ENCODE measurements at places on chromosomes 2 and 18.

DNA sequence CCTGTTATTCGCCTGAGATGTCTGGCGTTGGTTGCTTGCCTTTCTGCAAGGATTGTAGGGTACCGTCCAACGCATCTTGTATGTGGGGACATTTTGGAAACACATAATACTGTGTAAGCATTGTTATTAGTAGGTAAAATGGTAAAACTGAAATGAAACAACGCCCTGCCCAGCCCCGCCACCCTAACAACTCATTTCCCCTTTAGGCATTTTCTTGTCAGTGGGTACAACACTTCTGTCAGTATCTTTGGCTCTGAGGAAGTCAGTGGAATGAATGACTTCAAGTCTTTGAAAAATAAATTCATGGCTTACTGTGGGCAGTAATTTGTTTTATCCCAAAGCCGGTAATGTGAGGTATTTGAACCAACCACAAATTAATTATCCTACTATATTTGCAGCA, 86.0 kb downstream of the FMNL2 start:
- DNase-seq = no peak

DNA sequence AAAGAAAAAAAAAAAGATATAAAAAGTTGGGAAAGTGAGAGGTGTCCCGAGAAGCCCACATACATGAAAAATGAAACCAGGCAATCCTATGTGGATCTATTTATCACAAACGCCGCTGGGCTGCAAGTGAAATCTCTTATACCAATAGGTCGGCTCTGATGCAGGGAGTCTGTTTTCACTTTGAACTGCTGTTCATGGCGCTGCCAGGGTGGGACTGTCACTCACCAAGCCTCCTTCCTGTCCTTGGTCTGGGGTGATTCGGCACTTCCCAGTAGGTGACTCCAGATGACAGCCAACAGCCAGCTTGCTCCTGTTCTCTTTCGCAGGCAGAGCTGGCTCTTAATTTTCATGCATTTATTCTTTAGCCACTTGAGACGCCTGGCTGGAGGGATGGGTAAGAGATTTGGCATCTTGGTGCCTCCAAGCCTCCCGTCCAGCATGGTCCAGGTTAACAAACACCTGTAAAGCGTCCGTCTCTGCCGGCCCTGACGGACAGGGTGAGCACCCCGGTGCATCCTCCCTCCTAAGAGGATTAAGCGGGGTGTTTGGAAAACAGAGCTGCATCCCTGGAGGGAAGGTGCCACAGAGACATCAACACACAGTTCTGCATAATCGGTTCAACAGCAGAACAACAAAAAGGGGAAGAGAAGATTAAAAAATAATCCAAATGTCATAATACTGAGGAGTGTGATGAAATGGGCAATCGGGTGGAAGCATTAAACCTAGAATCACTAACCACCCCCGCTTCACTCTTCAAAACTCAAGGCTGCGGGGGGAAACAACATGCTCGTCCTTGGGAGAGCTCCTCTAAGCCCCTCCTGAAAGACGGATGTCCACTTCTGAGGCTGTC, 58.7 kb downstream of the STEAP3 start:
- DNase-seq = no peak

DNA sequence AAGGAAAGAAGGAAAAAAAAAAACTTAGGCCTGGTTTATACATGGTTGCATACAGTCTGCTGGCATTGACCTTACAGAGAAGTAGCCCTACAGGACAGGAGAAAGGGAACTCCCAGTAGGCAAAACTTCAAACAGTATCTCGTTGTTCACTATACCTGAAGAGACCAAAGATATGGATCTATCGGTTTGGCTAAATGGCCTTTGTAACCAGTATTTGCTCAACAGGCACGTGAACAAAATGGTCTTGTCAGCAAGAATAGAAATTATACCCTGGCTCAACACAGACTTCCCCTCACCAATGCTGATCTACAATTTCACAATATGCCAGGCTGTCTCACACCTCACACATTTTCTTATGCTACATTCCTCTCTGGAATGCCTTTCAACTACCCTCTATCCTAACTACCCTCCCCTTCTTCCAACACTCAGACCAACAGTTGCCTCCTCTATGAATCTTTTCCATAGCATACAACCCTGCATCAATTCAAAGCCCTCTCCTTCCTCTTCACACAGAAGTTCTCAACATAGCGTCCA, 13.7 kb downstream of the HYCC2 start:
- no peak for DNase-seq

DNA sequence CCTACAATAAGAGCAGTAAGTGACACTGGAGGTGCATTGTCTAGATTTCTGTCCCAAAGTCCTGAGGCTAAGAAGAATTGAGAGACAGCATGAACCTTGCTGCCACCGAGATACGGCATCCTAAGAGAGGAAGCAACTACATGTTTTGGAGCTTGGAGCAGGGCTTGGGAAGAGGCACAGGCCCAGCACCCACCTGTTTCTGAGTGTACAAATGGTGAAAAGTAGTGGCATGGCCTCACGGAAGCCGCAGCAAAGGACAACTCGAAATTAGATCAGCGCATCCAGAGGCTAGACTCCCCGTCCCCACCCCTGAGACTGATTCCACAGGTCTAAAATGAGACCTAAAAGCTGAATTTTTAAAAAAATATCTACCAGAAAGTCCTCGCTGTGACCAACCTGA, 127.5 kb downstream of the PTGR3 start:
- DNase-seq = no peak

- DNase-seq = no peak
These were observed 655 bp downstream of the RND3 start for GRCh38 chr2:150486539-150487484.

GRCh38 chr2:113278073-113278741, 514 bp downstream of the PAX8 start:
- no peak for DNase-seq

DNA sequence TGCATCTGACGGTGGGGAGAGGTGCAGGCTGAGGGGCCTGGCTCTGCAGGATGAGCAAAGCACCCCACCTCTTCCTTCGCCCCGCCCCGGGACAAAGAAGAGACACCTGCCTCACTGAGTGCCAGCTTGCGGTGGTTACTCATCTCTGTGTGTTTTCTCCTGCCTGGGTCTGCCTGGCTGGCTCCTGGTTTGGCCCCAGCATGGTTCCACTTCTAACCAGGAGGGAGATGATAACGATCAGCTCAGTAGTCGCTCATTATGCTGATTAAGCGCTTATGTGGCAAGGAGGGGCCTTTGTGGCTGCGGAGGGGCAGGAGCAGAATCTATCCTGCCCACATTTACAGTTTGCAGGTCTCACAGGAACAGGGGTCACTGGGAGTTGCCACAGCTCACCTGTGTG, 68.7 kb upstream of the EDAR start:
- DNase-seq = no peak

GRCh38 chr2:227461811-227462461, 10.0 kb upstream of the AGFG1 start:
- DNase-seq = no peak

GRCh38 chr2:85769236-85769982, 15.6 kb downstream of the ATOH8 start:
- no peak for DNase-seq

- DNase-seq = no peak
These were observed 216.4 kb downstream of the TWIST2 start for GRCh38 chr2:239064253-239064652.

- no peak for DNase-seq
These were observed 240.3 kb downstream of the VAPA start for GRCh38 chr18:10153924-10154752.

DNA sequence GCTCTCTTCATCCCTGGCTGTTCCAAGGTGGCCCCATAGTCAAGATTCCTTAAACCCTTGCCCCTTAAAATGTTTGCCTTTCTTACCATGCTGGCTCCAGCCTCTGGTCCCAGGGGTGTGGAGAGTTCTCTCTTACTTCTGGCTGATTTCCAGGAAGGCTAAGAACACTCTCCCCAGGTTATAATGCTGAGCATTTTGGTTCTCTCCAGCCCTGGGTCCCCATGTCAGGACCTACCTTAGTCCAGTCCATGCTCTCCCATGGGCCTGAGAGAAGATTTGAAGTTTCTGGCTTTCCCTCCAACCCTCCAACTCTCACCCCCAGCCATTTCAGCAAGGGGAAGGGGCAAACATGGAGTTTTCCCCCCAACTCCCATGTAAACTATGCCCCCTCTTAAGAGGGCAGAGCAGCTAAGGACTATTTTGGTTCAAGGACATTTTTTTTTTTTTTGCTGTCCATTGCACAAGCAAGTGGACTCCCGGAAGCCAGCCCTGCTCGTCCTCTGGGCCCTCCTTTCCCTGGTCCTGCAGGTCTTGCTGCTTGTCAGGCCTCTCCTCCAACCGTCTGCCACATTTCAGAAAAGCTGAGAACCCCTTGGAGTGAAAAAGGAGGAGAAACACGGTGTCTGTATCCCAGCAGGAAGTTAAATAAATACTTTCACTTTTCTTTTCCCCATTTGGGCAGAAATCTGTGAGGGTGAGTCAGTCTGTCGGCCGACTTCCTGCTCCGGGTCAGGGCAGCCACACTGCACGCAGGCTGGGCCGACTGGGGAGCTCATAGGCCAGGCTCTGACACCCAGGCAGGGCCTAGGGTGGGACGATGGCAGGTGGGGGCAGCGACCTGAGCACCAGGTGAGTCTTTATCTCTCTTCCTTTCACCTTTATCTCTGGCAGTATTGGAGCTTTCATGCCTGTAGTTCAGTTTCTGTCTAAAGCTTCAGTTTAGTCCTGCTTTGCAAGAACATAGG, at the start of gene SP140L:
Gene SP140L (plus strand): TSS at position 741 of the 965 bp plus-strand sequence. CDS start 77 bp downstream, at position 818.
- no peak for DNase-seq

GRCh38 chr2:193627187-193627926, 1432.6 kb upstream of the TMEFF2 start:
- DNase-seq = no peak

DNA sequence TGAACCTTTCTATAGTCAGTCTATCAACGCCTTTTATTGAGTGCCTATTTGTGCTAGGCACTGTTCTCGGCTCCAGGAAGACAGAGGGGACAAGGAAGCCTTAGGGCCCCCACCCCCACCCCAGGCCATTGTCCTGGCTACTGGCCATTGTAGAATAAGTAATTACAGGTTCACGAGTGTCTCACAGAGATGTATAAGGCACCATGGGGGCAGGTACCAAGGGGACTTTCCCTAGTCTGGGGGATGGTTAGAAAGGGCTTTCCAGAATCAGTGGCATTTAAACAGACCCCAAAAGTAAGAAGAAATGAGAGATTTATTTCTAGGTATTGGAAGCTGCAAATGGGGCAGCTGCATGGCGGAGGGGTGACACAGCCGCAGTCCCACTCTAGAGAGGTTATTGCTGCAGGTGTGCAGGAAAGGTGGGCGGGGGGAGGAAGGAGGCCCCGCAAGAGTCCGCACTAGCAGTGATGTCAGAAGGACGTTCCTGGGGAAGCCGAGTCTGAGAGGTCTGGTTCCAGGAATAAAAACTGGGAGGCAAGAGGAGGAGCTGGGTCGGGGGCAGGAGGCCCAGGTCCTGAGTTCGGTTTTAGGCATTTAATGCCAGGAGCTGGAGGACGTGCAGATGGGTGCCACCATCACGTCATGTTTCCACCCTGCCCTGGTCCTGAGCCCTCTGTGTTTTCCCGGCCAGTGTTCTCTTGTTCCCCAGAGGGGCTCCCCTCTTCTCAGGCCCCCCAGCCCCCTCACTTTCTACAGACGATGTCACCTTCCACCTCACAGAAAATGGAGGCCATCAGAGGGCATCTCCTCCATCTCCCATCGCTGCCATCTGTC, 30.5 kb downstream of the FOSL2 start:
- DNase-seq = no peak

- no peak for DNase-seq
These were observed 37.6 kb downstream of the NCKAP5 start for GRCh38 chr2:133530645-133531044.

DNA sequence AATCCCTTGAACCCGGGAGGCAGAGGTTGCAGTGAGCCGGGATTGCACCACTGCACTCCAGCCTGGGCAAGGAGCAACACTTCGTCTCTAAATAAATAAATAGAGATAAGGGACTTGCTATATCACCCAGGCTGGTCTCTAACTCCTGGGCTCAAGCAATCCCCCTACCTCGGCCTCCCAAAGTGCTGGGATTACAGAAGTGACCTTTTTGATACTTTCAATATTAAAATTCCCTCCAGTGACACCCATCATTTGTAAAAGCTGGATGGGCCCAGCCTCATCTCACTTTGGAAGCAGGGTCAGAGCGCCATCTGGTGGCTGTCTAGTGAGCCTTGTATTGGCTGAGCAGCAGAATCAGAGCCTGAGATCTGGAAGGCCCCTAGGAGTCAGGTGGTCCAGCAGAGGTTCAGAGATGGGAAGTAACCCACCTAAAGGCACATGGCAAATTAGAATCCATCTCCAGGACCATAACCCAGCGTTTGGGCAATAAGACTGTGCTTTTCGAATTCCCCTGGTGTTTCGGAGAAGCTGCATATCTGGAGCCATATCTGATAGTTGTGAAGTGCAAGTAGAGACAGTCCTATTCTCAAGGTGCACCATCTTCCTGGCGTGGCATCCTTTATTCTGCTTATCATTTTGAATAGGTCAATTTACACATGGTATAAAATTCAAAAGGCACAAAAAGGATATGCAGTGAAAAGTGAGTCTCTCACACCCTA, 18.3 kb upstream of the SLC35F6 start:
- peak; percentile 66 for DNase-seq

- no peak for DNase-seq
These were observed 26.0 kb downstream of the ACADL start for GRCh38 chr2:210199186-210199765.

DNA sequence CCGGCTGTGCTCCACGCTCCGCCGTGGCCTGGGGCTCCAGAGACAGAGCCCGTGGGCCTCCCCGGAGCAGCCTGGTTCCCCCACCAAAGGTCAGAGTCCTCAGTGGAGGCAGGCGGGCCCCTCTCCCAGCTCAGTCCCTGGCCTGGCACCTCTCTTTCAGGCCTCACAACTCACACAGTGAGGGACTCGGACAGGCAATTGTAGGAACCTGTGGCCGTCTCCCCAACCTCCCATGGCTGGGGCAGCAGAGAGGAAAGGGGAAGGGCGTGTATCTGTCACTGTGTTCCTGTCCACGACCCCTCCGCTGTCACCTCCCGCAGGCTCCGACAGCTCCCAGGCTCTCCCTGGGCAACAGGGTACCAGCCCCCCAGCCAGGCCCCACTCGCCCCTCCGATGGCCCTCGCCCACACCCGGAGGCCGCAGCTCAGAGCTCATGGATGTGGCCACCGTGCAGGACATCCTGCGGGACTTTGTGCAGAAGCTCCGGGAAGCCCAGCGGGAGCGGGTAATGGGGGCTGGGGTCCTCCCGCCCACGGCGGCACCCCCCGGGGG, 32.4 kb upstream of the SNED1 start:
- no peak for DNase-seq

DNA sequence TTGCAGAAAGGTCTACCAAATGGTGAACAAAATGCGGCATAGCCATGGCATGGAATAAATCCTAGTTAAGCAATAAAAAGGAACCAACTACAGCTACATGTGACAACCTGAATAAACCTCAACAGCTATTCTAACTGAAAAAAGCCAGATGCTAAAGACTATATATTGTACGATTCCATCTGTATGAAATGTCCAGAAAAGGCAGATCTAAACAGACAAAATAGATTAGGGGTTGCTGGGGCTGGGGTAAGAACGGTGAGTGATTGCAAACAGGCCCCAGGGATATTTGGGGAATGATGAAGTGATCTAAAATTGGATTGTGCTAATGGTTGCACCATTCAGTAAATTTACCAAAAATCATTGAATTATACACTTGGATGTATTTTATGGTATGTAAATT, 2.8 kb downstream of the CCDC68 start:
- no peak for DNase-seq

All from iPS DF 6.9 (cell line).